Activated CD4-positive, alpha-beta T cell treated with anti-CD3 and anti-CD28 coated beads, Interleukin-2, amount 50 U/mL, for 4 hours (primary cell): ENCODE measurements at places on chromosomes 6 and 20.
A peak's percentile ranks its signal among the peaks of the same experiment; 100 is the strongest.

- no peak for DNase-seq
Observed at GRCh38 chr6:25248123-25248522, 31.1 kb upstream of the CARMIL1 start.

DNA sequence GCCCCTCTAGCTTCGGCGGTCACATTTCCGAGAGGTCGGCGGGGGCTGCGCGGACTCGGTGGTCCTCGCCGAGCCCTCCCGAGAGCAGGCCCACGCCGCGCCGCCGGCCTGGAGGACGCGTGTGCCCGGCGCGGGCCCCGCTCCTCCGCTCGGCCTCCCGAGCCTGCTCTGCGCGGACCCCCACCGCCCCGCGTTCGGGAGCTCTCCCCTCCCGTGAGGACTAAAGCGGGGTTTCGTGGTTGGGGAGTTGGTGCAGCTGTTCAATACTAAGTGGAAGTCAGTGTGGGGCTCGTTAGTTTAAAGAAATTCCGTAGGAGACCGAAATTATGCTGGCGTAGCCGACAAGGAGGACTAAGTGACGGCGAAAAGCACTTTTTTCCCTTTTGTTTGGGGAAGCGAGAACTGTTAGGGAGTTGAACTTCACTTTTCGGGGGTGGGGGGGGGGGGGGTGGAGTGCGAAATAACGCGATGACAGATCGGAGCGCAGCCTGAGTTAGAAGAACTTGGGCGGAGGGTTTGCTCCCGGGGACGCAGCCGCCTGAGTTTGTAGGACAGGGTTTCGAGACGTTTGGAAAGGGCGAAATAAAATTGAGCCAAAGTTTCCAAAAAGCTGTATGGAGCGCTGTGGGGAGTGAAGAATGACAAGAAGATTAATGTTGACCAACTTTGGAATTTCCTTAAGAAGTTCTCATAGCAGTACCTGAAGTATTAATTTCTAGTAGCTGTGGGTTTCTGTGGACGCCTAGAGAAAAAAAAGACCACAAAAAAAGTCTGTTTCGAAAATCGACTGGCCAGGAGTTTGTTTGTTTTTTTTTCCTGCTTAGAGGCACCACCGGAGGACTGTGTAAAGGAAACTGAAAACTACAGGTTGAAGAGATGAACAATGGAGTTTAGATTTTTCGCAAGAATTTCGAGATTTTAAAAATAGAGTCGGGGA, 1.4 kb downstream of the QKI start:
- peak; percentile 14 for DNase-seq

DNA sequence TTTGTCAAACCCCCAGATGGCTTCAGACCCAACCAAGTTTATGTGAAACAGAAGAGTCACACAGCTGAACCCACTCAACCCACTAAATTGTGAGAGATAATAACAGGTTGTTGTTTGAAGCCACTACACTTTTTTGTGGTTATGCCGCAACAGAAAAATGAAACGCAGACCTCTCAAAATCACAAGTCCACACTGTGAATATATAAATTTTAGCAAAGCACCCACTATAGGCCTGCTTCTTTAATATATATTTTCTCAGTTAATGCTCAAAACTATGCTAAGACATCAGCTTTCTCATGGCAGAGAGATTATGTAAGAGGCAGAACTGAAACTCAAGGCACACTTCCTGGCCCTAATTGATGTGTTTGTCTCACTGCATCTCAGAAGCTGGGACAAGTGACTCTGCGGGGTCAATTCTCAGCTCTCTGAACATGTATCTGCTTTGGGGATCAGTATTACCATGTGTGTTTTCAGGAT, 27.7 kb downstream of the MAP3K5 start:
- DNase-seq, result no peak

DNA sequence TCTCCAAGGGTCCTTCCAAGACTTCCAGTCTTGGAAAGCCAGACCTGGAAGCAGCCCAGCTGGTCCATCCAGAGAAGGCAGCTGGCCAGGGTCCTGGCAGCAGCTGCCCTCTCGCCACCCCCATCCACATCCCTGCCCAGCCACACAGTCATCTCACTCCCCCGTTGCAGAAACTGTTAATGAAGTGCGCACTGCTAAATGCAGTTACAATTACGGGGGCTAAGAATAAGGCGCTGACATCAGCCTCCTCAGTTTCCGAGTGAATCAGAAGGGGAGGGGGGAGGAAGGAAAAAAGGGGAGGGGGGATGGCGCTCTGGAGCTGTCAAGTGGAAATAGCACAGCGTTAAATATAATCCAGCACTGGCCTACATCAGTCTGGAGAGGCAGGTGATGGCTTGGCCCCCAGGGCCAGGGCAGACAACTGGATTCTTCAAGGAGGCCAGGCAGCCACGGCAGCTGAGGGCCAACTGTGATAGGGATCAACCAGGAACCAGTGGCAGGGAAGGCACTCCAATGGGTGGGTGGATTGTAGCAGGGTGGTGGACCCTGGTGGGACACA, 6.9 kb downstream of the RIMS4 start:
- DNase-seq, result no peak

DNA sequence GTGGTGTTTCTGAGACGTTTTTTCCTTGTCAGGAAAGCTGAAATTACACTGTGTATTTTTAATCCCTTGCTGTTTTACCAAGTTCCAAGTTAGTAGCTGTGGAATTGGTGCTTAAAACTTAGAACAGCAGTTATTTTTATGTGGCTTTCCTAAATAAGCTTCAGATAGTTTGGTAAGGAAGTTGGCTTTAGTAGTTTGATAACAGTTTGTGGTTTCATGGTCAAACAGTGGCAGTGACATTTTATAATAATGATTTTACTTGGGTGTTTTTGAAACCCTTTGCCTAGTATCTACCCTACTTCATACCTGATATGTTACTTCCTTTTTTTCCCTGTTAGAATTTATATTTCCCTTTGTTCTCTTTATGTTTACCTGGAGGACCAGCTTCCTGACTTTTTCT, 164.9 kb downstream of the JARID2 start:
- no peak for DNase-seq

DNA sequence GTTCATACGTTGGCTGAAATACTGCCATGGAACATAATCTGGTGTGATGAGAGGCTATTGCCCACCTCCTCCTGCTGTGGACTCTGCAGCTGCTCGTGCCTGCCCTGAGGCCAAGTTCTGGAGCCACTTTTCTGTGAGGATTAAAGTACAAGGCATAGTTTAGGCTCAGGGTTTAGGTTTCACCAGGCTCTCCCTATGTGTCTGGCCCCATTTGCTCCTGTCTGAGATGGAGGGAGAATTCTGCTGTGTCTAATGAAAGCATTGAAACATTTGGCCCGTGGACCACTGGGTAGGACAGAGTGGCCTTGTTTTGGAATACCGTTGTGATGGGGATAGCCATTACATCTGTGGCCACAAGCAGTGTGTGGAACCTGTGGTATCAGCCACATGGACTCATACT, 5.9 kb downstream of the WRNIP1 start:
- no peak for DNase-seq

DNA sequence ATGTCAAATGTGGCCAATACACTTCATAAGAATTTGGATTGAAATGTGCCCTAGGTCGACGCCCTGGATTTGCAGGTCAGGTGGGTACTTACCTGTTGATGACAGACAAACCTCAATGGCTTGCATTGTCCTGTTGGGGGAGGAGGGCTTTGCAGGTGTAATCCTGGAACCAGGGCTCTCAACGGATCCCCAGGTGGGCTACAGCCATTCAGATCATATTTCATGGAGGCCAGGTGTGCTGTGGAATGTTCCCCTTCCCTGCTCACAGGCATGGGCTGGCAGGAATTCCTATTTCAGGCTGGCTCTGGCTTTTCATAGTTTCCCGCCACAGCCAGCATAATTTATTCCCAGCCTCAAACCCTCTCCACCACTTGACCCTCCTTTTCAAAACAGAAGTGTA, 254.7 kb downstream of the SMOC2 start:
- no peak for DNase-seq

DNA sequence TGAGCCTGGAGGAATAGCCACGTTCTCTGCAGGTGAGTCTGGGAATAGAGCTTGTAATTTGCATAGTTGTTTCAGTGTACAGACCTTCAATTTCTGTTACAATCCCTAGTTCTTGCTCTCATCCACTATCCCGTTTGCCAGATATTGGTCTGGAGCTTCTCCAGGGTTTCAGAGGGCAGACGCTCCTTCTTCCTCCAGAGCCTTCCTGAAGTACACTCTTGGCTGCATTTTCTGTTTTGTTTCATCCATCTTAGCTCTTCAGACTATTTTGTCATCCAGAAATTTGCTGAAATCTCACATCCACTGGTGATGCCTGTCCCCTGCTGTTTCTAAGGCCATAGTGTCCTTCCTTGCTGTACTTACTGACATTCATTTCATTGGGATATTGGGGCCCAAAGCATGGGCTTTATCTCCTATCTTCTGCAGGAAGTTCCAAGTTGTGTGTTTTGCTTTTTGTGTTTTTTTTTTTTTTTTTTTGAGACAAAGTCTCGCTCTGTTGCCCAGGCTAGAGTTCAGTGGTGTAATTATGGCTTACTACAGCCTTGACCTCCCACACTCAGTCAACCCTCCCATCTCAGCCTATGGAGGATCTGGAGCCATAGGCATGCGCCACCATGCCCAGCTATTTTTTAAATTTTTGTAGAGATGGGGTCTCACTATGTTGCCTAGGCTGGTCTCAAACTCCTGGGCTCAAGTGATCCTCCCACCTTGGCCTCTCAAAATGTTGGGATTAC, 18.7 kb downstream of the CDS2 start:
- DNase-seq, result no peak

GRCh38 chr6:43339168-43339567, 30.3 kb downstream of the ZNF318 start:
- no peak for DNase-seq
